ENCODE measurements at places on chromosomes 3 and 15. TPM values are rescaled to one million over a fixed set of nuclear protein-coding genes. Genes with fewer than 3 reads are reported as not detected.

- H3K27ac ChIP-seq = peak overlapping the region; percentile 100
- H3K4me3 ChIP-seq = peak overlapping the region; percentile 93
- H3K4me1 ChIP-seq = peaks cover 31% of the 10 kb centered on the region
- H3K36me3 ChIP-seq = peaks cover 12% of the 10 kb centered on the region
These were observed 533 bp upstream of the SMAD3 start for GRCh38 chr15:67064607-67065530.

GRCh38 chr3:144394032-144394431 lies 422.4 kb downstream of the DIPK2A start:
- no peaks in the 10 kb centered on the region for H3K27me3 ChIP-seq
- no peak for DNase-seq
- H3K36me3 ChIP-seq = no peaks in the 10 kb centered on the region
- no peaks in the 10 kb centered on the region for H3K4me1 ChIP-seq
- H3K4me3 ChIP-seq = no peak overlapping the region

MAP1A gene
- 1.6 TPM for total RNA-seq

IQCH gene
- 3.9 TPM for total RNA-seq

- no peaks in the 10 kb centered on the region for H3K36me3 ChIP-seq
- DNase-seq = no peak
- no peak overlapping the region for H3K4me3 ChIP-seq
- no peaks in the 10 kb centered on the region for H3K4me1 ChIP-seq
- no peaks in the 10 kb centered on the region for H3K27me3 ChIP-seq
- H3K27ac ChIP-seq = no peak overlapping the region
These were observed 163.2 kb upstream of the GRM7 start for GRCh38 chr3:6697722-6698121.

DNA sequence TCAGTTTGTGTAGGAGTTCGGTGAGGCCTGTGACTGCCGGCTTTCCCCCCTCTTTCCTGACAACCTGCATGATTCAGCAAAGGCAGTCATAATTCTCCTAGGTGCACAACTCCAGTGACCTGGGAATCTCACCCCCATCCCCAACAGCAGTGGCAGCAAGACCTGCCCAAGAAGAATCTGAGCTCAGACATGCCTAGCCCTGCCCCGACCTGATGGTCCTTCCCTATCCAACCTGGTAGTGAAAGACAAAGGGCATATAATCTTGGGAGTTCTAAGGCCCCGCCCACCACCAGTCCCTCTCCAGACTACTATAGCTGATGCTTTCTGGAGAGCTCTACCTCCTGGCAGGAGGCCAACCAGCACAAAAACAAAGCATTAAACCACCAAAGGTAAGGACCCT lies 44.2 kb upstream of the ZBED2 start:
- H3K27me3 ChIP-seq = no peaks in the 10 kb centered on the region
- H3K4me3 ChIP-seq = no peak overlapping the region

CD47 gene
- total RNA-seq = 89.7 TPM
